Mucosa of descending colon (tissue), 3 donors: ENCODE measurements at places on chromosomes 5 and 9.
A peak's percentile ranks its signal among the peaks of the same experiment; 100 is the strongest.

GRCh38 chr9:20549053-20549452 is 73.2 kb downstream of the MLLT3 start:
- no peak for DNase-seq

DNA sequence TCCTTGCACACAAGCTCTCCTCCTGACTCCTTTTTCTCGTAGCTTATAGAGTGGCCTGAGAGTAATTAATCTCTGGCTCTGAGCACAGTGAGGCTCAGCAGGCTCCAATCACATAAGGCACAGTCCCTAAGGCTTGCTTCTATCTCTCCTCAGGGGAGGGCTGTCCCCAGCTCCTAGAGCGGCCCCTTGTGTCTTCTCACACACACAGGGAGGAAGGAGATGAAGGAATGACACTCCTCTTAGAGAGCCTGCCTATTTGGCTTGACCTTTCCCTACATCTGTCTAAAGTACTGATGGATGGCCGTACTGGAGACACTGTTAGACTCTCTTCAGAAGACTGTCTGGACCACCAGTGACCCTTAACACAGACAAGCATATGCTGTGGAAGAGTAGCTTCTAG is 12.9 kb downstream of the TAS2R1 start:
- DNase-seq, result peak; percentile 44

DNA sequence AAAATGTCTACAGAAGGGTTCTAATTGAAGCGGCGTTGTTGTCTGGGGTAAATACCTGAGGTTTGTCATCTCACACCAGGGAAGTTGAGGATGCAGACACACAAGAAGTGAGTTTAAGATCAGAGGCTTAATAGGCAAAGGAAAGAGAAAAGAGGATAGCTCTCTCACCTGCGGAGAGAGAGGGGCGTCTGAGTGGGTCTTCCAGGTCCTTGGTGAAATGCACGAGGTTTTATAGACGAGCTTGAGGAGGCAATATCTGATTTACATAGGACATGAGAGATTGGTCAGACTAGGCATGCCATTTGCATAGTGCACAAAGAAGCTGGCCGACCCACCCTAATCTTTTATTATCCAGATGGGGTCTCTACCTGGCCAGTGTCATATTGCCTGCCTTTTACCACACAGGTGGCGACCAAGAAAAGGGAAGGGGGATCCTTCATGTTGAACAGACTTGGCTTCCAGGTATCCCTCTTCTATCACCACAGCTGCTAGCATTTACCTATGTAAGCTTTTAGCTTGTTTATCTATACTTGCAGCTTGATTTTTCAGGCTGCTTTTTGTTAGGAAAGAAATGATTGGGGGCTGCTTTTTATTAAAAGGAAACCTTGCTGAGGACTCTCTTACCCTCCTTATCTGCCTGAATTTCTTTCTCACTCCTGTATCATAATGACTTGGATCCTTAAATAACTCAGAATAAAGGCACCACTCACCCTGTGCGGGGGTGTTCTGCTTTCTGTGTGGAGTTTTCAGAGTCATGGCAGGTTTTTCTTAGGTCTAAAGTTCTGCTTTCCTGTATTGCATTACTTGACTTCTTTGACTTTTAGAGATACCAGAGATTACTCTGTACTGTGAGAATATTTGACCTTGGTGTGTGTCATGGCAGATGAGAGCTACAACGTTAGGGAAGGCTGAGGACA is 9.4 kb upstream of the GLT6D1 start:
- no peak for DNase-seq

DNA sequence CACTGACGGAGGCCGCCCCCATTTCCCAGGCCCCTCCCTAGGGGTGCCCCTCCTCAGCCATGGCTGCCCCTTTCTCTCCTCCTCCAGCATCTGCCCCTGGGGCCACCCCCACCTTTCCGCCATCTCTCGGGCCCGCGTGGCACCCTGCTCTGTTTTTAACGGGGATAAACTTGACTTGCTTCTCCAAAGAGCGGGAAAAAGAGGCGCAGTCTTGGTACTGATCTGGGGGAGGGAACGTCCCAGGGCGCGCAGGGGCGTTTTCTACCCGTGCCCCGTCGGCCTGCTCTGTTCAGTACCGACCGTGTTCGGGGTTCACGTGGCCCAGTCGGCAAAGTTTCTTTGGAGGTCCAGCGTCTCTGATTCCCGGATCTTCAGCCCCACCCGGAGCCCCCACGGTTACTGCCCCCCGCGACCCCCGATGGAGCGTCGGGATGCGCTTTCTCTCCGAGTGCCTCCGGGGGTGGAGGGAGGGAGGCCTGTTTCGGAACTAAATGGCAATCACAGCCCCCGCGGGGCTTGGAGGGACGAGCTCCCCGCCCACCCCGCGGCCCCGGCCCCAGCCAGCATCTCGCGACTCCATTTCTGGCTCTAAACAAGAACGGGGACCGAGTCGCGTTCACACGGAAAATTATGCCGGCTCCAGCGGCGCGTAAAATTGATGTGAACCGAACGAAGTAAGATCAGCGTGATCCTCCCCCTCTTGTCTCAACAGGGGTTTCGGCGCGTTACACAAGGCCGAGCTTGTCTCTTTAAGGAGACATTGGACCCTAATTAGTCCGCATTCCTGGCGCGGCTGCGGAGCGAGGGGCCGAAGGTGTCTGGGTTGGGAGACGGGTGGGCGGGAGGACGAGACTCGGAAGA is 1.1 kb upstream of the TLE4 start:
- peak; percentile 36 for DNase-seq

DNA sequence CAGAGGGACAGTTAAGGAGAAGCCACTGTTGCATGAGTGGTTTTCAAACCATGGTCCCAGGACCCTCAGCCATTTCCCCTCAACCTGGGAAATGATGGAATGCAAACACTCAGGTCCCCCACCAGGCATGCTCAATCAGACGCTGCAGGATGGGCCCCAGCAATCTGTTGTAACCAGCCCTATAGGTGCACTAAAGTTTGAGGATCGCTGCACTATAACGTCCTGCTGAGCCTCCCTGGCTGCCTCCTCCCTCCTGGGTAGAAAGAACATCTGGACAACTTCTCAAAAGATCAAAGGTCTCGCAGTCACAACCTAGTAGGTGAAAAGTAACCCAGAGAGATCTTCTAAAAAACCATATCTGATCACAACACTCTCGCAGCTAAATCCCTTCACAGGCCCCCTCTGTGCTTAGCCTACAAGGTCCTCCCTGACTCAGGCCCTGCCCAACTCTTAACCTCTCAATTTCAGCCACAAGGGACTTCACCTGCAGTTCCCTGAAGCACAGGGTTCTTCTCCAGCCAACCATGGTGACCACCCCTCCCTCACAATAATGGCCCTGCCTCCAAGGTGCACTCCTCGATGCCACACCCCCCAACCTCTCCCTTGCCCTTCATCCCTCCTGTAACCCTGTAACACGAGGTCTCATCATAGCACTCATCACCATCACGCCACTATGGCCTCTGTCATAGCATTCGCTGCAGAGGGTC is 3.5 kb downstream of the SHB start:
- no peak for DNase-seq

DNA sequence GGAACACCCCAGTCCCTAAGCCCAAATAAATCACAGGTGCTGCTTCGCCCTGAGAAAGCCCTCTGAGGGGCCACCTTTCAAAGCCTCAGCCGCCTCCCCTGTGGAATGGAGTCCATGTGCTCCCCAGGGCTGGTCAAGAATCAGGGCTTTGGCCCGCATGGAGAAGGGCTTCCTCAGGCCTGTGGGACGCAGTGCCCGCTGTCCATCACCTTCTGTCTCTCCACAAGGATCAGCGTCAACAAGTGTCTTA is 16.6 kb downstream of the HNRNPH1 start:
- no peak for DNase-seq

GRCh38 chr5:179240561-179240960 is 104.7 kb downstream of the ADAMTS2 start:
- DNase-seq, result no peak

DNA sequence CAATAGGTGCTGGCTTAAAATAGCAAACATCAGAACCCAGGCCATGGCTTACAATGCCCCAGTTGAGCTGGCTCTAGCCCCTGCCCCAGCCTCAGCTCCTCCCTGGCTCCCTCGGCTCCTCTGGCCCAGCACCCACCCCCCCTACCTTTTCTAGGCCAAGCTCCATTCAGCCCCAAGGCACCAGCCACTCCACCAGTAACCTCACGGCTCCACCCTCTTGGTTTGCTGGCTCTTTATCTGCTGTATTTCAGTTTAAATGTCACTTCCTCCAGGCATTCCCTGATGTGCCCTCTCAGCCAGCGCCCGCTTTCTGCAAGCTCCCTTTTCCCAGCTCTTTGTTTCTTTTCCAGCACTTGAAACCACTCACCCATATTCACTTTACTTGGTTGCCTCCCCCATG is 10.6 kb downstream of the C1QTNF2 start:
- peak; percentile 46 for DNase-seq

- no peak for DNase-seq
These were observed 58.5 kb upstream of the ANXA1 start for GRCh38 chr9:73093016-73093739.

- DNase-seq, result no peak
These were observed 288.4 kb downstream of the CAAP1 start for GRCh38 chr9:26604076-26604662.

DNA sequence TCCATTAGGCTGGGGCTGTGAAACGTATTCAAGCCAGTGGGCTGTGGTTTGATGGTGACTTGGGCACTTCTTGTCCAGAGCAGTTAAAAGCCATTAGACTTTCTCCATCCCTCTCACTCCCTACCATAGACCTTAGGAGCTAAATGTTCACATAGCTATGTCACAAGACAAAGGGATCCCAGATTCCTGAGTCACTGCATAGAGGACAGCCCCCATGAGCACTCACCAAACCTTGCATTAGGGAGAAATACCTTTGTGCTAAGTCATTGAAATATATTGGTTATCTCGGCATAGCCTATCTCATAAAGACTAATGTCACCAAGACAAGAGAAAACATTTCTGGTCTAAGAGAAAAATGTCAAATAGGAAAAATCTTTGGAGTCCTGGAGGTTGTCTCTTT is 104.3 kb downstream of the TRPM6 start:
- no peak for DNase-seq

DNA sequence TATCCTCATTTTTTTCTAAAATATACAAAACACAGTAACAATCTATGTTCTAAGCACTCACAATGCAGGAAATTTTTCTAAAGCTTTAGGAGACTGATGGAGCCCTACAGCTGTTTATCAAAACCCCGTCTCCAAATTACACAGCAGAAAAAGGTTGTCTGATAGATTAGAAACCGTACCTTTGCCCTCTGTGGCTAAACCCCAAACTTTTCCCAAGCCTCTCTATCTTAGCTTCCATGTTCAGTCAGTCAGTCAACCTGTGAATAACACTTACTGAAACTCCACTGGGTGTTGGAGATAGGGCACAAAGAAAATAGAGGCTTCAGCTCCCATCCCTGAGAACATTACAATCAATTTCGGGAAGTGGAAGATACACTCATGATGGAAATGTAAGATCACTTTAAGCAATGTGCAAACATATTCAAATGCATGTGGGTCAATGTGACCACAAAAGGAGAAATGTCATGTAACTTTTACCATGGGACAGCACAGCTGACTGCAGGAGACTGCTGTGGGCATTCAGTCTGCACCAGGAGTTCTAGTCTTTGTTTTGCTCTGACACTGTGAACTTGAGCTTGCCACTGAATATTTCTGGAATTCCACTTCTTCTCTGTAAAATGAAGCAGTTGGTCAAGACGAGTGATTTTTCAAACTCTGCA is 279.5 kb upstream of the PIK3R1 start:
- no peak for DNase-seq

DNA sequence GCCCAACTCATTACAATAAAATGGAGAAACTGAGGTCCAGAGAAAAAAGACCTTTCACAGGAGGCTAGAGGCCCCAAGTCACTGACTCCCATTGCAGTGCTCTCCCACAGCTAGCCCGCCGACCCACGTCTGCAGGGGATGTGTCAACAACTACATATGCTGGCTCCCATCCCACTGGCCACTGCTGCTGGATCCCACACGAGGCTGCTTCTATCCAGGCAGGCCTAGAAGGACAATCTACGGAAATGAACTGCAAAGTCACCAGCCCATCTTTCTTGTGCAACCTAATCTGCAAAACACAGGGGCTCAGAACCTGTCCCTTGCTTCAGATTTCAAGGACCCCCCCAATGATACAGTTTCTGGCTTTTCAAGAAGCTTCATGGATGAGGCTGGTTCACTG is 24.0 kb downstream of the RAPGEF1 start:
- DNase-seq, result no peak

DNA sequence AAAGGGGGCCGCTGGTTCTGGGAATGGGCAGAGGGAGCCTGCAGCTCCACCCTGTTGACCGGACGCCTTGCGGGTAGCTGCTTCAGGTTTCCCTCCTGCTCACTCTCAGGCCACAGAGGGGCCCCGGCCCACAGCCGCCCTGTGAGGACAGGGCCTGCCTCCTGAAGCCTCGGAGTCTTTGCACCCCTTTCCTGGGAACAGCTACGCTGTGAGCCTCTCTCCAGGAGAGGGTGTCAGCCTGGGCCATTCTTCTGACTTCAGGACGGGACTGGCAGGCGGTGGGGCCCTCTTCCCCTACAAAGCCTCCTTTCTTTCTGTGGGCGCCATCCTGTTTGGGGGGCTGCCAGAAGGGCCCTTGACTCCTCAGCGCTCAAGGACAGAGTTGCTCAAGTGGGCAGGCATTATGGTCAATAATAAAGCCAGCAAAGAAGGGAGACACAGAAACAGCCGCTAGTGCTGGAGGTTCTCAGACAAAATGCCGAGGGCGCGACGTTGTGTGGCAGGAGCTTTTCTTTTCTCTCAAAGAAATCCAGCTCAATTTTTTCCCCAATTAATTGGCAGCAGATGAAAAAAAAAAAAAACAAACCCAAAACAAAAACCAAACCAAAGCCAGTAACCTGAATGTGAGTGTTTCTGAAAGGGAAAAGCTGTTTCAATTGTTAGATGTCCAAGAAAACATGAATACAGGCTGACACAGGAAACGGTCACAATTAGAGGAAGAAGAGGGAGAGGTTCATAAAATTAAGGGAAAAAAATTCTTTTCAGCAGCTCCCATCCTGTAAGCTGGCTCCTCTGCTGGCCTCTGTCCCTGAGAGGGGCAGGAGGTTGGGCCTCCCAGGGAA is 12.8 kb upstream of the SLC25A51 start:
- DNase-seq, result no peak

DNA sequence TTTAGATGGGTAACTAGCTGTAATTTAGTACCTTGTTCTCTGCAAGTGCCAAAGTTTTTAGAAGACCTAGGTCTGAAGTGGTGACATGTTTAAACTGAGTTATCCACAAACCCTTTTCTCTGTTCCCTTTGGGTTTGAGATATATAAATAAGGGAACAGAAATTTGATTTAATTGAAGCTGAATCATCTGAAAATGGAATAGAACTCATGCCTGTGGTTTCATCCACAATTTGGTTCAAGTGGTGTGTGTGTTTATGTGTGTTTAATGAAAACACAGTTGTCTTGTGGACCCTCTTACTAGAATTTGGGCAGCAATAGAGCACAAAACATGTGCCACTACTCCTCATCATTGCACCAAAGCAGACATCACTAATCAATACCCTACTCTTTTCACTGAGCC is 216.9 kb downstream of the GLIS3 start:
- DNase-seq, result no peak

- DNase-seq, result peak; percentile 5
These were observed 233.2 kb downstream of the FBXL17 start for GRCh38 chr5:108148715-108149139.

GRCh38 chr9:125460883-125461635 is 199.4 kb downstream of the GAPVD1 start:
- DNase-seq, result no peak

- DNase-seq, result no peak
These were observed 1.0 kb upstream of the FOXE1 start for GRCh38 chr9:97852001-97852398.

GRCh38 chr9:78712903-78713613 is 416.1 kb downstream of the PSAT1 start:
- DNase-seq, result no peak

- no peak for DNase-seq
These were observed 84.5 kb downstream of the FGF1 start for GRCh38 chr5:142601432-142601831.
